H7 (cell line): ENCODE measurements at places on chromosomes 5 and 9. TPM values are rescaled to one million over a fixed set of nuclear protein-coding genes. Genes with fewer than 3 reads are reported as not detected.

DNA sequence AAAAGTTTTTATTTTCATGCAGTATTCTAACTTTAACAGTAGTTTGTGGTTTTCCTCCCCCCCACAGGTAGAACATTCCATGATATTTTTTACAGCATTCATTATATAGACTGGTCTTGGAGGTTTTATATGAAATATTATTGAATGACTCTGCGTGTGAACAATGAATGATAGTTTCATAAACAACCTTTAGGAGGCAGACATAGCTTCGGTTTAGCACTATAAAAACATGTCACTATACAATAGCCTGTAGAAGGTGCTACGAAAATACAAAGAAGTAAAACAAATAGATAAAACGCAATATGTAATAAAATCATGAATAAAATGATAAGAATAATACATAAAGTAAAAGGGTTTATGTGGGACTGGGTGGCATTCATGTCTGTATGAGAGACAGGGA, 8.5 kb downstream of the KLF4 start:
- no peak for DNase-seq

DNA sequence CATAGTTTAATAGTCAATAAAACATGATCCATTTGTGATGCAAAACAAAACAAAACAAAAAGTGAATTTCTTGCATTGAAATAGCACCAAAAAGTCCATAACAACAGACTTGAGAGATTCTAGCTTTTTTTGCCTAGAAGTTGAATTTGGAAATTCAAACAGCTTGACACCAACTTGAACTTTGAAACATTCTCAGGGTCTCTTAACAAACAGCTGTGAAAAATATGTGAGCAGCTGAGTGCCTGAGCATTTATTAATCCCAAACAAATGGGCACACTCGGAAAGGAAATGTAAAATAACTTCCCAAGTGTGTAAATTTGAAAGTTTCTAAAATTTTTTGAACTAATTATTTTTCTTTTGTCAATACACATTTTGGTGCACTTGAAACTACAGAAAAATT, 56.0 kb upstream of the HMHB1 start:
- DNase-seq: no peak

The CCNJL gene
- total RNA-seq: 17.8 and 20.9 TPM in 2 replicates

DNA sequence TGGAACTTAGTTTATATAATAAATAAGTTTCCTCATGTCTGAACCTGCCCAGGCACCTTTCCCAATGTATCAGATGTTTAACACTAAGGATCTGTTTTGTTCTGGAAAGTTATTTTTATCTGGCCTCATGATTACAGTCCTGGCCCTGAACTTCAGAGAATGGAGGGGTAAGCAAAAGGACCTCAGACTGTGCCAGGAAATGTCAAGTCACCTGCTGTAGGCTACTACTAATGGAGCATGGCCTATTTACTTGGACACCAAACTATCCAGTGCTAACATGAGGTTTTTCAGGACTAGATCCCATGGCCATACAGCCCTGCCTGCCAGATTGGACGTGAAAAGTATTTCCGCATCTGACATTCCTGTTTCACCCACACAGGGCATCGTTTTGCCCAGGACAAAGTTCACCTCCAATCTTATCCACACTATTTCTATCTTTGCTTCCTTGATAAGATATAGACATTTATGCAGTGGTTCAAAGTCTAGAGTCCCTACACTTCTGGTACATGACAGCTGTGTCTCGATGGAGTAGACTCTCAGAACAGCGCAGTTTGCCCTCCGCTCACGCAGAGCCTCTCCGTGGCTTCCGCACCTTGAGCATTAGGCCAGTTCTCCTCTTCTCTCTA, at the start of gene BTNL8:
Gene BTNL8, plus strand, starts transcription at position 539 of the 626 bp plus-strand sequence. CDS start 152 bp downstream, outside the sequence.
- DNase-seq: no peak

The MRPL50 gene
- 23.0 and 23.3 TPM in 2 replicates for total RNA-seq

DNA sequence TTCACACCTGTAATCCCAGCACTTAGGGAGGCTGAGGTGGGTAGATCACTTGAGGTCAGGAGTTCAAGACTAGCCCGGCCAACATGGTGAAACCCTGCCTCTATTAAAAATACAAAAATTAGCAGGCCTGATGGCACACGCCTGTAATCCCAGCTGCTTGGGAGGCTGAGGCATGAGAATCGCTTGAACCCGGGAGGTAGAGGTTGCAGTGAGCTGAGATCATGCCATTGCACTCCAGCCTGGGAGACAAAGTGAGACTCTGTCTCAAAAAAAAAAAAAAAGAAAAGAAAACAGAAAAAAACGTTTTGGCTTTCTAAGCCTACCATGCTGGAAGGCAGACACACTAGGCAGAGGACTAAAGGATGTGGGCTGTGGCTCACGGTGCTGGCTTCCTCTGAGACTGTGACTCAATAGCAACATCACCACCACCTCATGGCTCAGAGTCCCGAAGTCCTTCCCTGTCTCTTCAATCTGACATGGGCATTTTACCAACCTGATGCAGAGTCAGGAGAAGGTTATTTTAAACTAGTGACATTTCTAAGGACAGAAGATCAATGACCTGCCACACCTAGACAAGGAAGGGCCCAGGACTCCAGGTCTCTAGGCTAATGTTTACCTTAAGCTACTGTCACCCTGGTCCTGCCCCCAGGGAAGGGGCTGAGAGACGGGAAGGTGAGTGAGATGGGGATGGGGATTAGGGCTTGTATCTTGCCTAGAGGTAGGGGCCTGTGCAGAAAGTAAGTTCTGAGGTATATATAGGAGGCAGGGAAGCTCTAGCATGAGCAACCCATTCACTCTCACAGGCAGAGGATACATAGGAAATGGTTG, 3.7 kb downstream of the ECSCR start:
- peak; percentile 35 for DNase-seq

The IFNA2 gene
- total RNA-seq: not detected in 2 replicates

DNA sequence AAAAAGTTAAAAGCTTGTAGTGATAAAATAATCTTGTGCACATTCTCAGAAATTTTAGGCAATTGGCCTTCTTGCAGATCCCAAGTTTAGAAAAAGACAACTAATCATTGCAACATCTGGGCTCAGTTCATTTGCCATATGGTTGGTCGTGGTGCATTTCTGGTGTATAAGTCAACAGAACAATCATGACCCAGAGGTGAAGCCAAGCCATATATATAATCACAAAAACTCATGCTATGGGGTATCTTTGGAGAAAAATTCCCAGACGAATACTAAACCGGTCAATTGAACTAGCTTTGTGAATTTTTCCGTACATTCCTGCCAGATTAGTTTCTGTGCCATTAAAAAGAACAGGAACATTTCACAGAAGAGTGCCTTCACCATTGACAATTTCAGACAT, 50.3 kb downstream of the FYB1 start:
- no peak for DNase-seq

The PCDHGA5 gene
- not detected in 2 replicates for total RNA-seq

GRCh38 chr9:112299514-112299913, 33.9 kb downstream of the PTBP3 start:
- no peak for DNase-seq

The PGM5 gene
- total RNA-seq: 0.14 TPM in 1 of 2 replicates, not detected in the other

DNA sequence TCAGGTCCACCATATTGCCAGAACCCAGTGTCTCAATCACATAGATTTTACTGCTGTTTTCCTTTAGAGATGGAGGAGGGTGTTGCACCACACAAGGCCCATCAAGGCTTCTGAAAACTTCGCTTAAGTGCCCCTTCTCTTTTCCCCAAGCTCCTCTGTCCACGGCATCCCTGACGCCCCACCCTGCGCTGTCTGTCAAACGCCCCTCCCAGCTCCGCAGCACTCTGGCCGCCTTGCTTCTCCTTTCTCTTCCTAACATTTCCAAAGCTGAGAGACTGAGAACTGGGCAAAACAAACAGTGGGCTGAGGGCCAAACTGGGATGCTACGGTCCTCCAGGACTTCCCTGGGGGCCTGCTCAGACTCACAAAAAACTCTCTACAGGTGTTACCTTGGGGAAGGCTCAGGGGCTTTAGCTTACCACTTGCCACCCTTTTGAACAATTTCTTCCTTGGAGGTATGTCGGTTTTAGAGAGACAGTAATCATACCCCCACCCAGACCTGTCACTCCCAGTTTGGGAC, 28.3 kb upstream of the ERGIC1 start:
- no peak for DNase-seq

DNA sequence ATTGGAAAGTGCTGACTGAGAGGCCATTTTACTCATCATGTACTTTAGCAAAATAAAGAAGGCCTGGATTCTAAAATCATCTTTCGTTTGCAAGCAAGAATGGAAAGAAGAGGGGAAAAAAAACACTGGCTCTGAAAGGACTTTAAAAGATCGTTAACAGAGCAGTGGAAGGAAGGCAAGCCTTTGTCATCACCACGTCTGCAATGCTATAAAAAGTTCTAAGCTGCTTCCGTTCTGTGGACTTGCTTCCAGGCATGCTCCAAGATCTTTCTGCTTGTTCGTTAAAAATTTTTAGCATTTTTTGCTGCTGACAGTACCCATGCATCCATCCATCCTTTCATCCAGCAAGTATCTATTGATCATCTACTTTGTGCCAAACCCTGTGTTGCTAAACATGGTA, 226.5 kb downstream of the GABBR2 start:
- DNase-seq: no peak
